ENCODE measurements at places on chromosomes 3 and 15.

DNA sequence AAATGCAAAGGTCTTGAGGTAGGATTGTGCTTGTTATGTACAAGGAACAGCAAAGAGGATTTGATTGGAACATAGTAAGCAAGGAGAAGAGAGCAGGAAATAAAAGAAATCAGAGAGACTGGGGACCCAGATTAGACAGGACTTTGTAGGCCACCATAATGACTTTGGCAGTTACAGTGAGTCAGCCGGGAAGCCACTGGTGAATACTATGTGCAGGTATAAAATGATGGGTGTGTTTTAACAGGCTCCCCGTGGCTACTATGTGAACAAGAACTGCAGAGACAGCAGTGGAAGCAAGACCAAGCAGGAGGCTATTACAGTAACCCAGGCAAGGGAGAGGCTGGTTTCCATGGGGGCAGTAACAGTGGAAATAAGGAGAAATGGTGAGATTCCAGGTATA is 55.2 kb downstream of the NPTN start:
- no peak for DNase-seq

DNA sequence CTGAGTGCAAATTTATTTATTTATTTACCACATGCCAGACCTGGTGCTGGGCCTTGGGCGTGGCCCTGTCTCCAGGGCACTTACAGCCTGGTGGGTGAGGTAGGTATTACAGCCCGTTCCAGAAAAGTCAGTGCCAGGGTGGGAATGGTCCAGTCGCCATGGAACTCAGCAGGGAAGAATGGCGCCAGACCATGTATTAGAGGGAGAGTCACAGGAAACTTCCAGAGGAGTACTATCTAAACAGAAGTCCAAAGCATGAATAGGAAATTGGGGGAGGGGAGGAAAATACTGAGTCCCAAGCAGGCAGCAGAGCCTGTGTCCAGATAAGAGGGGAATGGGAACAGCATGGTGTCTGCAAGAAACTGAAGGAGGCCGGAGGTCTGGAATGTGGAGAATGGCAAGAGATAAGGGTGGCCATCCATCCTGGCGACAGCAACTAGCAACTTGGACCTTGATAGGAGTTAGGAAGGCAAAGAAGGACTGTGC is 27.0 kb downstream of the SH3BP5 start:
- no peak for DNase-seq

- no peak for DNase-seq
Measured at GRCh38 chr3:69178838-69179739, 56.7 kb upstream of the LMOD3 start.

DNA sequence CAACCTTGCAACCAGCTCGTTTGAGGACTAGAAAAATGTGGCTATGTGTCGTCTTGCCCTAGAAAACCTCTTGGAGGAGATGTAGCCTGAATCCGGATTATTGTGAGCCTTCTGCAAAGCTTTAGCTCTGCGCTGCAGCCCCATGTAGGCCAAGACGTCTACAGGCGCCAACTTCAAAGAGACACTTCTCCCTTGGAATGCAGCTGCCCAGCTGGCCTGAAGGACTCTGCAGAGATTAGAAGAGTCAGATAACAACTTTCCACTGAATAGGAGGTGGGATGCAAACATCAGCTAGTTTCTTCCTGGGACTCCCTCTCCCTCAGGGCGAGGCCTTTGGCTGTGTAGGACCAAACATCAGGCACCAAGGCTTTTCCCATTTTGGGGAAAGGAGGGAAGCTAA is 356.5 kb upstream of the IL12A start:
- no peak for DNase-seq

- DNase-seq = no peak
Measured at GRCh38 chr15:40623361-40623760, 29.3 kb downstream of the KNL1 start.

DNA sequence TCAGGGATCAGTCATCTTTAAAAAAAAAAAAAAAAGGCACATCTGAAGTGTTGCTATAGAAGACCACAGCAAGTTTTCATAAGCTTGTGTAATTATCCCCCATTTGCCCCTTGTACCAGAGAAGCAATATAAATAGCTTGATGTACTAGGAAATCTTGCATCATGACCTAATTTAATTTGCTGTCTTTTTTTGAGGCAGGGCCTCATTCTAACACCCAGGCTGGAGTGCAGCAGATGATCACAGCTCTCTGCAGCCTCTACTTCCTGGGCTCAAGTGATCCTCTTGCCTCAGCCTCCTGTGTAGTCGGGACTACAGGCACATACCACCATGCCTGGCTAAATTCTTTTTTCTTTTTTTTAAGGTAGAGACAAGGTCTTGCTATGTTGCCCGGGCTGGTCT is 88.7 kb downstream of the ARIH1 start:
- no peak for DNase-seq

DNA sequence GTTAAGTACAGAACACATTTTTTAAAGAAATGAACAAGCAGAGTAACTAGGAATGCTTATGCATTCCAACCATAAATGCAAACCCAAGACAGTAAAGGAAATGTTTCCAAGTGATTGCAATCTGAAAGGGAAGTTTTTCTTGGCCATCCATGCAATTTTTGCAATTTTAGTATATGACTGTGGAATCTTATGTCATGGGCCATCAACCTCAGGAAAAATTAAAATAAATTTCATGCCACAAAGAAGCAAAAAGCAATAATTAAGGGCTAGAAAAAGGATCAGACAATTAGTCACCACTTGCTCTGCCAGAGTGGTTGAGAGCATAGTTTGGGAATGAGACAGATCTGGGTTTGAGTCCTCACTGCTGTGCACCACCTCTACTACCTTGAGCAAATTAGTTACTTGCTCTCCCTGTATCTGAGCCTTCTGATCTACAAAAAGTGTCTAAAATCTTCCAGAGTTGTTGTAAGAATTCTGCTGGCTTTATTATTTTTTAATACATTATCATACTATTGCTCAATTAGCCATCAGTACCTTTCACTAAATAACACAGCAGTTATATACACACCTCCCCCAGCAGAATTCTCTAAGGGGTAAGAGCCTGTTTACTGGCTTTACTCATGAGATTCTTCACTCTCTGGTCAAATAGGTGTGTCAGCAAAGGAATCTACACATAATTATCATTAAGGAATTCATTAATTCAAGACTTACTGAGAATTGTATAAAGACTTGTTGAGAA is 49.7 kb upstream of the FBN1 start:
- DNase-seq = no peak

- no peak for DNase-seq
Measured at GRCh38 chr3:155292133-155292532, 1.4 kb downstream of the STRIT1 start.

DNA sequence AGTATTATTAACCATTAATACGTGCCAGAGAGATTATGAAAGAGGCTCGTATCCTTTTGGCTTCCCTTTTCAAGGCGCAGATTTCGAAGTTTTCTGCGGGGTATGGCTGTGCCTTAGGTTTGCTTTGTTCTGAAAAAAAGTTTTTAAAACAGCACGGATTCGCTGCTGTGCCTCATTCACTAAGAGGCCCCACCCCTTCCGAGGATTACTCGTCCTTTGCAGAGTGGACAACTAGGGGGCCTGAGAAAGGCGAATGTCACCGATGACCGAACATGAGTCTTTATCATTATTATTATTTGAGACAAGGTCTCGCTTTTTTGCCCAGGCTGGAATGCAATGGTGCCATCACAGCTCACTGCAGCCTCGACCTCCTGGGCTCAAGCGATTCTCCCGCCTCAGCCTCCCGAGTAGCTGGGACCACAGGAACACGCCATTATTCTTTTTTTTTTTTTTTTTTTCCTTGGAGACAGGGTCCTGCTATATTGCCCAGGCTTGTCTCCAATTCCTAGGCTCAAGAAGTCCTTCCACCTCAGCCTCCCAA is 684 bp upstream of the RPS27L start:
- DNase-seq = no peak

DNA sequence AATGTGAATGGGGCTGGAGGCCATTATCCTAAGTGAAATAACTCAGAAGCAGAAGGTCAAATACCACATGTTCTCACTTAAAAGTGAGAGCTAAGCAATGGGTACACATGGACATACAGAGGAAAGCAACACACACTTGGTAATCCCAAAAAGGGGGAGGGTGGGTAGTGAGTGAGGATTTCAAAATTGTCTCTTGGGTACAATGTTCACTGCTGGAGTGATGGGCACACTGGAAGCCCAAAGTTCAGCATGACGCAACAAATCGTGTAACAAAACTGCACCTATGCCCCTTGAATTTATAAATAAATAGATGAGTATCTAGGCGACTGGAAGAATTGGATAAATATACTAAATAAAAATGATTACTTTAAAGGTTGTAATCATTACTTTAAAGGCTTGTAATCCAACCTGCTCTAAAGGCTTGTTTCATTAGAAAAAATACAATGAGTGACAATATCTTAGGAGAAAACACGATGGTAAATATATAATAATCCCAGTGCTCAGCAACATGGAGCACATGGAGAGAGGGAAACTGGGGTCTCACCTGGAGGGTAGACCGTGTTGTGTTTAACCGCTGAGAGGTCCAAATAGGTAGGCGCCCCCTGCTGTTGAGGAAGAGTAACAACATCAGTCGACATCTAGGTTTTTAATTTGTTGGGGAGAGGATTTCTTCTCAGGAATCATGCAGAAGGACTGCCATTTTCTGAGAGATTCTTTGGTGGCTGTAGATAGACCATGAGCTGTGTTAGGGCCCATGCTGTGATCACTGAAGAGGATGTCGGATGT is 78.5 kb upstream of the ROBO1 start:
- no peak for DNase-seq

GRCh38 chr15:88818920-88819319 is 15.7 kb downstream of the ACAN start:
- DNase-seq = no peak

GRCh38 chr3:193842029-193842798 is 249.2 kb downstream of the OPA1 start:
- DNase-seq = no peak

- no peak for DNase-seq
Measured at GRCh38 chr3:61961900-61962299, 400.5 kb downstream of the PTPRG start.

- no peak for DNase-seq
Measured at GRCh38 chr3:162994165-162994564, 1497.6 kb downstream of the OTOL1 start.

DNA sequence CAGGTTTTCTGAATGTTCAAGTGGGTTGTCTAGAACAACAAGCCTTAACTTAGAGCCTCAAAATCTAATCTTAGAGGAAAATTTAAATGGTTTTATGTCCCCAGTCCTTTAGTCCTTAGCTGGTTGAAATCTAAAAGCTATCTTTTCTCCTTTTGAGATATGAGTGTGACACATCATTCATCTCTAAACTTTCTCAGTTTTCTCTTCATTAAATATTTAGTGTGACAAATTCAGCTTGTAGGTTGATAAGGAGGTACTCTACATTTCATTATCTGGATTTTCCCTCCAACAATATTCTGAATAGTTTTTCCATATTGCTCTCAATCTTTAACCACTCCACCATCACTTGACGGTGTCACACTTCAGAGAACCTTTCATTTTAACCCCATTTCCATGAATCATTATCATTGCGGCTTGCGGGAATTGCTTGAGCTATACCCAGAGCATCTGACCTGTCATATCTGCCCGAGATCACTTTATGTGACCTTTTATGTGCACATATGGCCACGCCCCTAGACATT is 16.1 kb upstream of the ATP8B4 start:
- peak; percentile 66 for DNase-seq

DNA sequence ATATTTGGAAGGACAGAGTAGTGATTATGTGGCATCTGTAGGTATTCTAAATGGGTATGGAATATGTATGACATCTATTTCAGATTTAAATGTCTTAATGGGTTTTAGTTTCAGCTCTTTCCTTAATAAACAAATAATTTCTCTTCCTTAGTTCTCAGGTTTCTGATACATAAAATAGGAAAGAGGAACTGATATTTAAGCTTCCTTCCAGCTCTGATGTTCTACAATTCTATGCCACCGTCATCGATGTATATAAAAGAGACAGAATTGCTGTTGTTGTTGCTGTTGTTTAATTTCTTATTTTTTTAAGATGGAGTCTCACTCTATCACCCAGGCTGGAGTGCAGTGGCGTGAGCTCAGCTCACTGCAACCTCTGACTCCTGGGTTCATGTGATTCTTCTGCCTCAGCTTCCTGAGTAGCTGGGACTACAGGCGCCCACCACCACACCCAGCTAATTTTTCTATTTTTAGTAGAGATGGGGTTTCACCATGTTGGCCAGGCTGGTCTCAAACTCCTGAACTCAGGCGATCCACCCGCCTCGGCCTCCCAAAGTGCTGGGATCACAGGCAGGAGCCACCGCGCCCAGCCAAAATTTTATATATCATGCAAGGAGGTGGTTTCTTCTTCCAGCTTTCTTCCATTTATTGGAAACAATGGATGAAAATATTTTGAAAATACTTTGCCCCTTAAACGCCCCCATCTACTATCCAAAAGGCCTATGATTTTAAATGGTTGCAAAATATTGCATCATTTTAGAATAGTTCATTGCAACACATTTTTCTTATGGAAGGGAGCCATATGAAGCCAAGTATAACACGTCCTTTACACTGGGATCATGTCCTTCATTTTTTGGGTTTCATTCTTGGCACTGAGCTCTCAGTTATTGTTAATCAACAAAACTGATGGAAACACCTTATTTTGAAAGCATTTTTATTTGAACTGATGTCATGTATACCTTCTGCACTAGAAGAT is 13.9 kb upstream of the C15orf61 start:
- no peak for DNase-seq

GRCh38 chr3:32848215-32848614 is 30.4 kb downstream of the TRIM71 start:
- DNase-seq = no peak

DNA sequence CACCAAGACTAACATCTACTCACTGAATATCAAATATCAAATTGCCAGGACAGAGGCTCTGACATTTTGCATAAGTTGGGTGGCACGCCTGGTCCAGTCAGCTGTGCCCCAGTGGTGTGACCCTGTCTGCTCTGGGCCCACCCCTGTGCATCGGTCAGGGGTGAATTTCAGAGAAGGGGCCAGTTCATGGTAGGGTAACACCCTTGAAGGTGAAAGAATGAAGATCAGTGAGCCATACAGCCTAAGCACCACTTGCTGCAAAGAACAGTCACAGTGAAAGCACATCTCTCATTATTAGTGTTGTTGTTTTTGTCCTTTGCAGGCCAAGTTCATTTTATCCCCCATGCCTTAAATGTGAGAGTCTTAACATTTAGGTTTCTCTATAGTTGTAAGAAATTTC is 86.8 kb downstream of the MYRIP start:
- no peak for DNase-seq

DNA sequence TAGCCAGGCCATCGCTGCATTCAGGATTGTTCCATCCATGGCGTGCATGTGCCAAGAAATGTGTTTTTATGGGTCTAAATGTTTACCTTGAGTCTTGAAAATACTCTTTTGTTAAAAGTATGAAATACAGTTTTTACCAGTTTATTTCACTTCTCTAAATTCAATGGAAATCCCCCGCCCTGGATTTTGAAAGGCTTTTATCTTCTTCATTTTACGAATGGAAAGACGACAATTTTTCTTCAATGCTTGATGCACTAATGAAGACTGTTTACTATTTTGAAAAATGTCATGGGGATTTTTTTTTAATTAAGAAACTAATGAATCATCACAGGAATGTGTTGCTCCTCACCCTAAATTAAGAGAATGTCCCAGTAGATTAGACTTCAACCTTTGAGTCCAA is 83.5 kb downstream of the FAM81A start:
- no peak for DNase-seq

All from stimulated activated CD4-positive, alpha-beta T cell treated with anti-CD3 and anti-CD28 coated beads, Interleukin-1b, Interleukin-23, amount 100 ng/mL, for 48 hours (primary cell).